ENCODE measurements at places on chromosomes 16 and 17. TPM values are rescaled to one million over a fixed set of nuclear protein-coding genes. Genes with fewer than 3 reads are reported as not detected.
A peak's percentile ranks its signal among the peaks of the same experiment; 100 is the strongest.

The TOP2A gene
- 566 TPM for total RNA-seq

The NPIPA2 gene
- 2.7 TPM for total RNA-seq

The VAT1L gene
- 43.8 TPM for total RNA-seq

- H3K36me3 ChIP-seq: peaks cover 6% of the 10 kb centered on the region
- peaks cover under 1% of the 10 kb centered on the region for H3K4me1 ChIP-seq
- H3K27ac ChIP-seq: no peak overlapping the region
- H3K27me3 ChIP-seq: no peaks in the 10 kb centered on the region
Observed at GRCh38 chr17:76065775-76066174, 6.5 kb downstream of the SRP68 start.

DNA sequence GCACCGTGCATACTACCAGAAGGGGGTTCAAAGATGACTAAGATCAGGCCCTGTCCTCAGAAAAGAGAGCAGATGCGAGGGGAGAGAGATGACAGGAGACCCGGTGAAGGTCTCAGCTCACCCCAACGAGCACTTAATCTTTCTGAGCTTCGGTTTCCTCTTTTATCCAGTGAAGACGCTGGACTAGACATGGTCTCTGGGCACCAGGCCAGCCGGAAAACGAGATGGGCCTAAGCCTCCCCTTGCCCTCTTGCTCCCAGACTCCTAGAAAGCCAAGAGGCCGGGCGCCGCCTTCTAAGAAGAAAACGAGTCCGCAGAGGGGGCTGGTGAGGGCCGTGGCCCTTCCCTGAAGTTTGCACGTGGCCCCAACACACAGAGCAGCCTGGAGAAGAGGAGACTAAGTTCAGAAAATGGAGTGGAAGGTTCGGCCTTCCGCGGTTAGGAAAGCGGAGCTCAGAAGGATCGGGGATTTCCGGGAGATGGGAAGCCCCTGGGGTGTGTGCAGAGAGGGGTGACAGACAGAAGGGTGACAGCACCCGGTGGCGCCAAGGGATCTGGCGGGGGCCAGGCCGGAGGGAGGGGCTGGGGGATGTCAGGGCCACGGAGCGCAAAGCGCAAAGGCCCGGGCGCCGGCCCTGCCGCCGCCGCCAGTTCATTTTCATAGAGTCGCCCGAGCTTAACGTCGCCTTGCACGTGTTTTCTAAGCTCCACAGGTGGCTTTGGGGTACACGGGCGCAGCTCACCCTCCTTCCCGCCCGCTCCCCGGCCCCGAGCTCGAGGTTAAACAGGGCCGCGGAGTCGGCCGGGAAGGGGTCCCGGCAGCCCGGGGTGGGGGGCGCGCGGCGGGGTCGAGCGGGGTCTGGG, 42.1 kb upstream of the BHLHA9 start:
- peaks cover 11% of the 10 kb centered on the region for H3K4me1 ChIP-seq
- peak; percentile 52 for DNase-seq
- H3K27ac ChIP-seq: no peak overlapping the region
- peaks cover 94% of the 10 kb centered on the region for H3K27me3 ChIP-seq
- H3K36me3 ChIP-seq: no peaks in the 10 kb centered on the region

DNA sequence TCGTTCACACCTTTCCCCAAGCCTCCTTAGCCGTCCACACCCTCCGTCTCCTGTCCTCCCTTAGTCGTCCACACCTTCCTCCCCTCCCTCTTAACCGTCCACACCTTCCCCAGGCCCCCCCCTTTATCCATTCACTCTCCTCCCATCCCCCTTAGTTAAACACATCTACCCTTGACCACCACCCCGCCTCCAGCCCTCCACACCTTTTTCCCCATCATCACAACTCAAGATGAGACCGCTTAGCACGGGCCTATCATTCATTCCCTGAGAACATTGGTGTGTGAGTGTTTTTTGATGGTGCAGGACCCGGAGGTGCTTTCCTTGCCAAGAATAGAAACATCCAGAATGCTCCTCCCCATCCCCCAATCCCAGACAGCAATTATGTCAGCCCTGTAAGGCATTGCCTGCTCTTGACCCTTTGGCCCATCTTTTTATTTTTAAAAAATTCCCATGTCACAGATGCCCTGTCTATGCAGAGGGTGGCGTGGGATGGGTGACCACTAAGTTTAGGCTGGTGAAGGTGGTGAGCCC, 1.4 kb downstream of the TENT4B start:
- no peak for DNase-seq
- peaks cover 16% of the 10 kb centered on the region for H3K4me1 ChIP-seq
- peak overlapping the region; percentile 99 for H3K4me3 ChIP-seq
- H3K27ac ChIP-seq: no peak overlapping the region
- no peaks in the 10 kb centered on the region for H3K36me3 ChIP-seq

GRCh38 chr17:81223762-81224130, 981 bp upstream of the CEP131 start:
- peak; percentile 43 for DNase-seq
- peak overlapping the region; percentile 21 for H3K4me3 ChIP-seq
